ENCODE measurements at places on chromosomes 2 and 18.

DNA sequence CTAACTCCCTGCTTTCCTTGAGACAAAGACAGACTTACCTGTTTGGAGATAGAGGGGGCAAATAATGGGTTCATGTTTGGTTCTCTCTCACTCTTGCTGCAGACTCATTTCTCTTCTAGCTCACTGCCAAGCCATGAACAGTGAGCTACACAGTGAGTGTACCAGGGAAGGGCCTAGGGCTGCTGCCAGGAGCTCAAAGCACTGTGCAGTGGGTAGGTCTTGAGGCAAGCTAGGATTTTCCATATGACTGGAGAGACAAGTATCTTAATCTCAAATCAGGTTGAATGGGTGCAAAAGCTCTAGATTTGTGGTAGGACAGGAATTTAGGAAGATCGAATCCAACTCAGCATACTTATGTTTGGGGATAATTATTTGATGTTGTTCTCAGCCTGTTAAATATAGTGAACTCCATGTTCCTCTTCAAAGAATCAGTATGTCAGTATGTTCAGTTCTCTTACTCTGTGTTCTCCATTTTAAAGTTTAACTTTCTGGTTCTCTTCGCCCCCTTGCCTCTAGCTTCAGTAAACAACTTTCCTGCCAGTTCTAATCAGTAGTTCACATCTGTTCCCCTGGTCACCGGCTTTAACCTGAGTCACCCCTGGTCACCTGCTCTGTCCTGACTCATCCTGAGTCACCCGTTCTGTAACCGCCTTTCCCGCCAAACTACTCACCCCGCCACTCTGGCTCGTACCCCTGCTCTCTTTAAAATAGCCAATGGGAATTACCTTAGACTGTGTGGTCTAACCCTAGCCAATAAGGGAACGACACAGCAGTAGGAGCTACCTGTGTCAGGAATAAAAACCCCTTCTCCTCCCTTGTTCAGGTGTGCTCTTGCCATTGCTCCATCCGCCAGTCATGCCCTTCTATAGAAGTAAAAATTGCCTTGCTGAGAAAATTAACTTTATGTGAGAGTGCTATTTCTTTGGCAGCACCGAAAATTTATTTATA, 21.9 kb downstream of the SLC25A52 start:
- DNase-seq, result no peak

DNA sequence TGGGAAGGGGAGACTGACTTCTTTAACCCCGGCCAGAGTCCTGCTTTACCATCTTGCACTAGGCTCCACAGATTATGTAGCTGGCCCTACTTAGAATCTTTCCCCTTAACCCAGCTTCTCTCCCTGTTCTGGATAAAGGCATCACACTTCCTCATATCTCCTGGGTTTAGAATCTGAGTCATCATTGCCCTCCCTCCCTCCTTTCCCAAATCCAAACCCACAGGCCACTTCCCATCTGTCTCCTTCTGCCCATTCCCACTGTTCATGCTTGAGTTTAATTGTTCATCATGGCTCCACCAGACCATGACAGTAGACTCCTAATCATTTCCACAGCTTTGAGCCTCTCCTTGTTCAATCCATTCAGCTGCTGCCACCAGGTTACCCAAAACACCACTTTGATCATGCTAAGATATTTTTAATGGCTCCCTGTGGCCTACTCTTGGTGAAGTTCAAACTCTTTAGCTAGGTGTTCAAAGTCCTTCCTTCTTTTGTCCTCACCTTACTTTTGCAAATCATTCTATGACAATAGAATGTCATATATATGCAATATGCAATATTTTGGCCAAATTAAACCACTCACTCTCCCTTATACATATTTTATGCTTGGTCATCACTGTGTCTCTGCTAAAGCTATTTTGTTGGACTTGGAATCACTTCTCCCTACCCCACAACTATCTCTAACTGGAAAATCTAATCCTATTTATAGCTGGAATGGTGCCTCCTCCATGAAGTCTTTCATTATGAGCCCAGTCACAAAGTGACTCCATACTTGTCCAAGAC, 5.5 kb downstream of the PDE11A start:
- no peak for DNase-seq

- no peak for DNase-seq
Measured at GRCh38 chr18:61699397-61700110, 193.3 kb downstream of the RNF152 start.

DNA sequence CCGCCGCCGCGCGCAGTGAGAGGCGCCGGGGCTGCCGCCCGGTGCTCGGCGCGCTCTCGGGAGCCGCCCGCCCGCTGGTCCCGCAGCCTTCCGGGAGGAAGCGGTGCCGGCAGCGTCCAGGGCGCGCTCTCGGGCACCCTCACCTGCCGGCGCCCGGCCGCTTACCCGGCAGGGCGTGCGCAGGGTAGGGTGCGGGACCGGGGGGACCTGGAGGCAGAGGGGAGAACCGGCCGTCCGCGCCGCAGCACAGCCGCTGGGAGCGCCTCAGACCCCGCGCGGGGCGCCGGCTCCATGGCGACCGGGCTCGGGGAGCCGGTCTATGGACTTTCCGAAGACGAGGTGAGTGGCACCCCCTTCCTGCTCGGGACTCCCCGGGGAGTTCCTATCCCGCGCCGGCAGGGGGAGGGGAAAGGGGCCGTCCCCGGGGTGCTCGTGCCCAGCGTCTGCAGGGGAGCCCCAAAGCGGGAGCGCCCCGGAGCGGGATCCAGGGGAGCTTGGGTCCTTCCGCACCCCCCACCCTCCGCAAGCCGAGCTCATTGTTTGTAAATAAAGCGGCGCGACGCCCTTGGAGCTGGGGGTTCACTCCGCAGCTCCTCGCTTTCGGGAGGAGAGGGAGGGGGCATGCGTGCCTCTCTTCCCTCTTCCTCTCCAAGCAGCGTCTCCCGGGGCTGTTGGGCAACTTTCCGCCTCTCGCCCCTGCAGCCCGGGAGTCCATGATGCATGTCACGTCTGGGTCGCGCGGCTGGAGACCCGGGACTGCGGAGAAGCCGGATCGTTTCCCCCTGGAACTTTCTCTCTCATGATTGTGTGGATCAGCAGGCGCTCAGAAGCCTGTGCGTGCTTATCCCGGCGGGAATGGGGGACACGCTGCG, 580 bp downstream of the NEDD4L start:
- DNase-seq, result no peak

- no peak for DNase-seq
Measured at GRCh38 chr2:235066895-235067294, 115.1 kb downstream of the SH3BP4 start.

DNA sequence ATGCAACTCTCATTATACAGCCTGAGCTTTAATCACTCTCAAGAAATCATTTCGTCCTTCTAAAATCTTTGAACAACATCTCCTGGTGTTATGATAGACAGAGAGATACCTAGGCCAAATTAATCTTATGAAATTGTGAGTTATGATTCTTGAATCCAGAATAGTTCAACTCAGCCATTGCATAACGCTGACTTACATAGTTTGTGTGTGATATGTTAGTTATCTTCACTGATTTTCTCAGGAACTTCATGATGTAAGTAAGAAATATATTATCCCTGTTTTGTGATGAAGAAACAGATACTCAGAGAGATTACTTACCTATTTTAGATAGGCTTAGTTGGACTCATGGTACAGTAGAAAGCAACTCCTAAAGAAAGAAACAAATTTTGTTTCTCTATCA, 684.4 kb downstream of the ZEB2 start:
- DNase-seq, result no peak

- DNase-seq, result no peak
Measured at GRCh38 chr18:40222776-40223175, 1732.3 kb upstream of the PIK3C3 start.

DNA sequence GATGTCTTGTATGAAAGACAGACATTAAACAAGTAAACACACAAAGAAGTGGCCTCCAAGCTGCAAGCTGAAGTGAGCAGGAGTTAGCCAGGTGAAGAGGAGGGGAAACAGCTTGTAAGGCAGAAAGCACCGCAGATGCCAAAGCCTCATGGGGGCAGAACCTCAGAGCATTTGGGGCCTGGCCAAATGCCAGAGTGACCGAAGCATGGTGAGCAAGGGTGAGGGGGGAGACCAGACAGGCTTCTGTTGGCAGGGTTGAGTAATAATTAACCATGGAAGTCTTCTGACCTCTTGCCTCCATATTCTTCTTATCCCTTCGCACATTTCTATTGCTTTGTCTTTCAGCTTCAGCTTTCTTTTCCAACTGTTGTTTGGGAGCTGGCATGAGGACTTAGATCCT, 5.6 kb downstream of the QPCT start:
- DNase-seq, result no peak

GRCh38 chr18:44781886-44782285, 101.2 kb downstream of the SETBP1 start:
- DNase-seq, result no peak

DNA sequence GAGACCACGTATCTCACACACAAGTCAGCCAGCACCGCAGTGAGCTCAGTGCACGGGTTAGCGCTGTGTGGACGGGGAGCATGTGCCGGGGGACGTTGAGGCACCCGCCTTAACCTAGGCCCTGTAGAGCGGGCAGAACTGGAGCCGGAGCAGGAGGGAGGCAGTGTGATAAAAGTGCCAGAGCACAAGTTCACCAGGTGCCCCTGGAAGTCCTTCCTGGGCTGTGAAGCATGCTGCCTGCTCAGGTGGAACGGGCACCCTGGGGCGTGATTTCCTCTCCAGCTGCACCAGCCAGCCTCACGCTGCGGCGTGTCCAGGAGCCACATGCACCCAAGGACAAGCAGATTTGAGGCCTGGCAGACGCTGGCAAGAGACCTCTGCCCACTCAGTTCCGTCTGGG, 50.3 kb downstream of the ITGB1BP1 start:
- no peak for DNase-seq

- DNase-seq, result peak; percentile 13
Measured at GRCh38 chr18:29147944-29148343, 971.0 kb upstream of the CDH2 start.

GRCh38 chr2:150608341-150608740, 120.9 kb upstream of the RND3 start:
- no peak for DNase-seq

DNA sequence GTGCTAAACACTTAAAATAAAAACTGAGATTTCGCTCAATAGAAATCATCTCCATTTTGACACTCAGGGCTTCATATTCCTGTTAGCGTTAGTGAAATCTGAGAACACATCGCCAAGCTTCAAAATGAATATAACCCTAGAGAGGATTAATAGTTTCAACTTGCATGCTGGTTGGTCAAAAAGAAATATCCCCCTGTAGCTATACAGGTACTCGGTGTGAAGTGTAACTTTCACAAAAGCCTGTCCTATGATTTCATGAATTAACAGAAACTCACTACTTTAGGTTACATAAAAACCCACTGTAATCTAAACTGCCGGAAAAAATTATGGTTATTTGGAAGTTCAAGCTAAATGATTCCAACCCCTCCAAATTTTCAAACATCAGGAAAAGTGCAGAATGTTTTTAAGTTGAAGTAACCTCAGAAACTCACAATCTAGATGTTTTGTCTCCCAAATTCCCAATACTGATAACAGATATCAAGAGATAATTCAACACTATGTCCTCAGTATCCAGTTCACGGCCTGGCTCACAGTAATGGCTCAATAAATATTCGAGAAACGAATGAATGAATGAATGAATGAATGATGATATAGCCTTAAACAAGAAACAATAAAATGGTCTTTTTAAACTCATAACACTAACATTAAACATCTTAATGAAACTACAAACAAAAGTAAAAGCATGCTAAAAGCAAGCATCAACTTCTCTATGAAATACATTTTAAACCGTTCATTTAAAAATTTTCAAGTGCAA, 2.5 kb downstream of the TLK1 start:
- no peak for DNase-seq

DNA sequence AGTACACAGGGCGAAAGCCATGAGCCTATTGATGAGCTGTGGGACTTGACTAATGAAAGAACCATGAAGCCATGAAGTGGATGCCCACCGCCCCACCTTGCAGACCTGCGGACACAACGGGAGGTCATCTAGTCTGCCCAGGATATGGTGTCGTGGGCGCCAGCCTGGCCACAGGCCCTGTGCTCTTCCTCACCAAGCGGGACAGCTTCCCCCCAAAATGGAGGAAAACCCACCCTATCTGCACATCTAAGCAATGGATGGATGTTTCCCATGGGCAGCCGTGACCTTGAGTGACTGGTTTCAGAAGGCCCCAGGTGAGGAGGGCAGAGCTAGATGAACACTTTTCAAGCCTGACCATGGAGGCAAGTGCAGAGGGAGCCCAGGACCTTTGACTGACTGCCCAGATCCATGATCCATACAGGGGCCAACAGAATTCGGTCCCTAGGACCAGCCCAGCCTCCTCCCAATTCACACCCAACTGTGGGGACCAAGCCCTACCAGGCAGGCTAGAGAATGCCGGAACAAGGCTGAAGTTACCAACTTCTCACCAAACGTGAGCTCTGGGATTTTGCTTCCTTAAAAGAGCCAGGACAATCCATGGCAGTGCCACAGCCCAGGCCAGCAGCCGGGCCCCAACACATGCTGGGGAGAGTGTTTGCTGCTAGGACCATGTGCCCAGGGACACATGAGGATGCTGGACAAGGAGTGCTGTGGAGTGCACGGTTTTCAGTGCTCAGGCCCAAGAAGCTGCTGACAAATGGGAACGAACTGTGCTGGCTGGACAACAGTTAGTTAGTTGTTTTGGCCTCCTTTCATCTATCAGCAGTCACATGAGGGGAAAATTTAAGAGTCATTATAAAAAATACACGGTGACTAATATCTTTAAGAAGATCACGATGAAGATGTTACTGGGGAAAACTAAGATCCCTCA, 249.4 kb downstream of the HDAC4 start:
- no peak for DNase-seq

DNA sequence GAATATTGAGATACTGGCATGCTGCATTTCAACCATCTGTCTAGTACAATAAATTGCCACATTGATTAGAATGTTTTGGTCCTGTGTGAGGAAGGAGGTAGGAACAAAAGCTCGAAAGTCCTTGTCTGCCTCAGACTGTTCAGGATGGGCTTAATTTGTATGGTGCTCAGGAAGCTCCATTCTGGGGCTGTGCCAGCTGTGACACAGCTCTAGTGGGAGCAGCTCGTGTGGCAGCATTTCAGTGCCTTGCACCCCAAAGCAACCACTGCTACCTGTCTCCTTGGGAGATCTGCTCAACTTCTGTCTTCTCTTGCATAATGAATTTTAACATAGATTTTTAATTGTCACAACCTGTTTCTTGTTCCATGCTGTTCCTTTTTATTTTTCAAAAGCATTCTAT, 144.4 kb upstream of the THUMPD2 start:
- DNase-seq, result no peak
